Mucosa of gallbladder (tissue), 1 donor: ENCODE measurements at places on chromosomes 3 and 15. TPM values are rescaled to one million over a fixed set of nuclear protein-coding genes. Genes with fewer than 3 reads are reported as not detected.

Gene CPNE4
- 0.20 TPM for total RNA-seq

DNA sequence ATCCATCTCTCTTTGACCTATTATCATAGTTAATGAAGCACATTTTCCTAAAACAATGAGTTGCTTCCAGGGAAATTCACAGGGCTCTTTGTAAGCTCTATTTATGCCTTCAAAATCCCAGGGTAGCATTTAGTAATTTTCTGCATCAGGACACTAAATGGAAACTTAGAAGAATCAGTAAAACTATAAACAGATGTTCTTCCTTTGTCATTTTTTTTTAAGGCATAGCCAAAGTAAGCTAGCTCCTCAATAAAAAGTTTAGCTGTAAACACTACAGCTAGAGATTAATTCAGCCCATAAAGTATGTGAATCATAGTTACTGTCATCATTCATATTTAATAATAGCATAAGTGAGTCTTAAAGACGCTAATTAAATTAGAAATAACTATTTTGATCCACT lies 79.3 kb downstream of the RPL22L1 start:
- no peak for DNase-seq

- DNase-seq, result no peak
Observed at GRCh38 chr3:61776390-61776789, 215.0 kb downstream of the PTPRG start.

DNA sequence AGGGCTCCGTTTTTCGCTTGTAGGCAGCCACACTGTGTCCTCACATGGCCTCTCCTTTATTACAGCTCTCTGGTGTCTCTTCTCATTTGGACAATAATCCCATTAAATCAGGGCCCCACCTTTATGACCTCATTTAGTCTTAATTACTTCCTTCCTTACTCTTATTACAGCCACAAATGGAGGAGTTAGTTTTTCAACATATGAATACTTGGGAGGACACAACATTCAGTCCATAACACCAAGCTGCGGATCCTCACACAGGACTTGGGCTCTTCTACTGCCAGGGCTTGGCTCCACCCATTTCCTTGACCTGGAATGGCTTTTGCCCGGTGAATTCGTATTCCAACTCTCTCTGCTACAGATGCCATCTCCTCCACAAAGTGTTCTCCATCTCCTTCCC lies 74.3 kb upstream of the SLC7A14 start:
- no peak for DNase-seq

GRCh38 chr3:39065197-39065596 lies 13.4 kb downstream of the WDR48 start:
- no peak for DNase-seq

DNA sequence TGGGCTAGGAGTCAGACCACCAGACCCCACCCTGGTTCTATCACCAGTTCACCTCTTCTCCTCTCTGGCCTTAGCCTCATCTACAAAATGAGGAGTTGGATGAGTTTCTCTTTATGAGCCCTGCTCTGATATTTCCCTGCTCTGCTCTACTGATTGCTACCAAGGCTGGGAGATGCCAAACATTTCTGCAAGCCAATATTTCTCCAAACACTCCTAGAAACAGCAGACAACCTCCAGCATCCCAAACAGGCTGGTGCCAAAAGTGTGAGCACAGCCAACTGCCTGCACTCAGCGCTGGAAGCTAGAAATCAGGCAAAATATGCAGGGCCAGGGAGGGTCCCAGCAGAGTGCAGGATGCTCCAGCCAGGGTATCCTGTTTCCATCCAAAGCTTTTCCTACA lies 10.8 kb downstream of the DAPK2 start:
- no peak for DNase-seq

DNA sequence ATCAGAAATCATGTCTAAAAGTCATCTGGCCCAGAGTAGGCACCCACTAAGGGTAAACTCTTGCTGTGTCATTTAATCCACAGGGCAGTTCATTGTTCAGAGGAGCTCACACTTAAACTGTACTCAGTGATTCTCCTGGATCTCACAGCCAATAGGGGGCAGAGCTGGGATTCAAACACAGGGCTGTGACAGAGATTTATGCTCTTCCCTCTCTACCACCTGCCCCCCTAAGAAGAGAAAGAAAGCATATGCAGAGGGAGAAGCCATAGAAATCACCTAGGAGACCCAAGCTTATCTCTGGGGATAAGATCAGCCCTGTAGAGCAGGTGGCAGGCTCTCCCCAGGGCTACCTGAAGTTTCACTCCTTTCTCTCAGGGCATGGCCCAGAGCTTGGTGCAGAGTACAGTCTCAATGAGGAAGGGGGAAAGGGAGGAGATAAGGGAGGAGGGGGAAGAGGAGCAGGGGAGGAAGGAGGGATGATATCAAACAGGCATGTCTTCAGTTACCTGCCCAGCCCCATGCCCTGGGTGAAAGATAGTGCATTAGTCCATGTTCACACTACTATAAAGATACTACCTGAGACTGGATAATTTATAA lies 51.8 kb upstream of the ADPGK start:
- DNase-seq, result peak; percentile 16
